ENCODE measurements at places on chromosomes 2 and 18. TPM values are rescaled to one million over a fixed set of nuclear protein-coding genes. Genes with fewer than 3 reads are reported as not detected.
A peak's percentile ranks its signal among the peaks of the same experiment; 100 is the strongest.

DNA sequence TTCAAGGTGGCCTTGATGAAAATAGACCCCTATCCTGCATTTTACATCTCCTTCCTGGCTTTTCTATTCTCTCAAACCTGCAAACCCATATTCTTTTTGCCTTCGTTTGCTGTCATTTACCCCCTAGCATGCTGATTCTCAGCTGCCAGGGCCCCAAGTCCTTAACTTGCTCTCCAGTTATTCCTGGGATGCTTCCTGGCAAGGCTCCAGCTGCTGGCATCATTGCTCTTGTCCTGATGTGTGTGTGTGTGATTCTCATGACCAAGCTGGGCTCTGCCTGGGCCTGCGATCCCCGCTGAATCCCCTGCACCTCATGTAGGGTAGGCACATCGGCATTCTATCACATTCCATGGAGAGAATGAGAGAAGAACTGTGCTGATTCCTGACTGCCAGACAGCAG, 11.9 kb downstream of the NPAS2 start:
- DNase-seq, result peak; percentile 65

DNA sequence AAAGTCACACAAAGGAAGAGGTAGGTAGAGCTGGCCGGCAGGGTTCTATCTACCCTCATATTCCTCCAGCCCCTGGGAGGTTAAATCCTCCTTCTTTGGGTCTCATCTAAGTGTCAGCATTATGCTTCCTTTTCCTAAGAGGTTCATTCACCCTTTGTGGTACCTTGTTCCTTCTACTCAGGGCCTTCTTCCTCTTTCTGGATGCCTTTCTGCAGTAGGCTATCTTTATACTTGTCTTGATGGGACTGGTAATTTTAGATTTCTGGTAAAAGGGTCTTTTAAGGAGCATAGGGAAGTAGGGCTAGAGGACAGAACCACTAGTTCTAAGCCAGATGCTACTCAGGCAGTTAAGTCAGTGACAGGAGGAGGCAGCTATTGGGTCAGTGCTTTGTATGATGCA, 13.7 kb upstream of the TNP1 start:
- no peak for DNase-seq

- DNase-seq, result no peak
Observed at GRCh38 chr2:25587361-25587760, 86.0 kb downstream of the DTNB start.

DNA sequence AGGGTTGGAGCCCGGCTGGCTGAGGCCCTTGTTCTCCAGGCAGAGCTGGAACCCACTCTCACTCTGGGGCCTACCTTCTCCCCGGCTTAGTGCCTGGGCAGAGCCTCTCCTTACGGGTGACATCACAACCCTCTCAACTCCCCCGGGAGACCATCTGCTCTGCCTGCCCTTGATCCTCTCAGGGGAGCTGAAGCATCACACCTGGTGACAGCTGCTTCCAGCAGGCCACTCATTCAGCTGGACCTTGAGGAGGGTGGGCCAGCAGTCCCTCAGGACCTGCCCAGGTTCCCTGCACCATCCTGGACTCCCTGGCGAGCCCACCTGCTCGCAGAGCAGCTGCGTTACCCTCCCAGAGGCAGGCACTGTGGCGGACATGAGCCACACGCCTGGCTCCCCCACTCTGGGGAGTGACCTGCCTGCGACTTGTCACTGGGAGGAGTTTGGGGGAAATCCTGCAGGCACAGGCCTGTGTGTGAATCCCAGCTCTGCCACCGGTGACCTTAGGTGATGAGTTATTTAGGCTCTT, 13.1 kb downstream of the HS6ST1 start:
- no peak for DNase-seq

- DNase-seq, result no peak
Observed at GRCh38 chr18:80135136-80135535, 26.1 kb downstream of the ADNP2 start.

DNA sequence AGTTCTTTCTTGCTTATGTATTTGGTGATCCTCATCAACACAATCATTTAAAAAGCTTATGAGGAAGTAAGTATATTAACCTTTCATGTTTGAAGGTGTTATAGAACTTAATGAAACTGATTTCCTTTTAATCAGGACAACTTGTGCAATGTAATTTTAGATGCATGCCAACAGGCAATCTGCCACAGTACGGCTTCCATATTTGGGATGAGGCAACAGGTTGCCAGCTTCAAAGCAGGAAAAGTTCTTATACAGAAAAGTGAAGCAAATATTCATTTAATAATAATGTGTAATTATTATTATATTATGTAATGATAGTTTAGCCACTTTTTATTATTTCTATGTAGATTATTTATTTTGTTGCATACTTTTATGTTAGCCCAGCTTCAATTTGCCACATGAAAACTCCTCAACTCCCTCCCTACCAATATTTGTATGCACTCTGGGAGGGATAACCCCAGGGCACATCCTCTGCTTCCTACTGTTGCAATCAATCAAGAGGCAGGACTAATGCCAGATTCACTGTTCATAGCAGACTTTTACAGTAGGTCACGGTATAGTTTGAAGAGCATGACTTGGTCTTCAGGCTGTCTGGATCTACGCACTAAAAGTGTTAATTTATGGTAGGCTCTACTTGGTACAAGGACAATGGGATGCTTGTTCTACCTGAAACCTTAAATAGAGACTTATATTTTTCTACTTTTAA, 277.2 kb downstream of the AGPS start:
- DNase-seq, result no peak

GRCh38 chr2:219759801-219760200, 132.4 kb downstream of the SLC4A3 start:
- DNase-seq, result no peak

DNA sequence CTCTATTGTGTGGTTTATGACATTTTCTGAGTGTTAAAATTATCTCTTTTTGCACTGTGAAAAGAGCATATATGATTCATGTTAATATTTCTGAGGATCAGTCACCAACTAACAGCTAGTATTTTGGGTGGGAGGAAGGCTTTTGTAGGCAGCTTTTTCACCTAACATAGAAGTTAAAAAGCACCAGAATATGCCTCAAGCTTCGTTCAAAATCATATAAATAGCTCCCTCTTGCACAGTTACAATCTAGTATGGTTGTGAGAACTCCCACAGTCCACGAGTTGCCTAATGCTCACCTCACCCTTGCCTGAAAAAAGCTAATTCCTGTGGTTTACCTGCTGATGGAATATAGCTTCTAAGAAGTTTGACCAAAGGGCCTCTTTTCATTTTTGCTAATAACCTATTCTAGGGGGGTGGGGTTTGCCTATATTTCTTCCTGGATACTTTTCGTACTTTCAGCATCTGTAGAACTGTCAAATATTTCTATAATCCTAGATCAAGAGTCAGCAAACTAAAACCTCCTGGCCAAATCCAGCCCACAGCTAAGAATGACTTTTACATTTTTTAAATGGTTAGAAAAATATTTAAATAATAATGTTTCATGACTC, 167.1 kb upstream of the FOSL2 start:
- no peak for DNase-seq

The MGAT4A gene
- 24.9 TPM for total RNA-seq

DNA sequence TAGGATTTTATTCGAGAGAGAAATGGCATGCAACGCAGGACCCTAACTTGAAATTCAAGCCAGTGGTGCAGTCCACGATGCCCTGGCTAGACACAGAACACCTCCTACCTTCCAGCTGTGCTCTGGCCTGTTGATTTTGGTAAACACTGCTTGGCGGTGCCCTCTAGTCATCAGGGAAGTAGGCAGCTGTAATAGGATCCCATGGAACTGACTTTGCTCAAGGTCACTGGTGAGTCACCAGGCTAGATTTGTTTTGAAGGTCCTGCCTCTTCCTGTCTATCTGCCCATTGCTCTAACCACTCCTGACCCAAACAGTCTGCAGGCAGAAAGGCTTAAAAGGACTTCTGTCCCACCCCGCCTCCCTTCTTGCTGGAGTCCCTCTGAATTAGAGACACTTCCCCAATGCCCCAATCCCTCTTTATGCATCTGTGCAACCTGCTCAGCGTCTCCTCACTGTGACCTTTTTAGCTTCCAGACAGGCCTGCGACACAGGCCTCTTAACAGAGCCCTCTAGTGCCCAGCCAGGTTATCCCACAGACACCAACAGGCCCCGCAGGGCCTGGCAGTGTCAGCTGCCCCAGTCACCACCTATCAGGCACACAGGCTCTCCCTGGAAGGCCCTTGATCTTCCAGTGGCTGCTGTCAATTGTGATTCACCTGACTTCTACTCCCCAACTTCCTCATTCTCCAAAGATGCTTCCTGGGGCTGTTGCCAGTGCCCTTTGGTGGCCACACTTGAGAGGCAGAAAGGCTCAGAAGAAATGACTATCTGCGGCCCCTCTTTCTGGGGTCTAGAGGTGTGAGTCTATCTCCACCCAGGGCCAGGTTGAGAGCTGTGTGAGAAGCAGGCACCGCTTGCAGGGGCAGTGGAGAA, 5.2 kb downstream of the TMEM127 start:
- DNase-seq, result peak; percentile 45

- no peak for DNase-seq
Observed at GRCh38 chr2:145596416-145596815, 1076.5 kb upstream of the ZEB2 start.

GRCh38 chr2:215705771-215706361, 270.0 kb upstream of the FN1 start:
- DNase-seq, result no peak

The SLC40A1 gene
- 82.1 TPM for total RNA-seq

DNA sequence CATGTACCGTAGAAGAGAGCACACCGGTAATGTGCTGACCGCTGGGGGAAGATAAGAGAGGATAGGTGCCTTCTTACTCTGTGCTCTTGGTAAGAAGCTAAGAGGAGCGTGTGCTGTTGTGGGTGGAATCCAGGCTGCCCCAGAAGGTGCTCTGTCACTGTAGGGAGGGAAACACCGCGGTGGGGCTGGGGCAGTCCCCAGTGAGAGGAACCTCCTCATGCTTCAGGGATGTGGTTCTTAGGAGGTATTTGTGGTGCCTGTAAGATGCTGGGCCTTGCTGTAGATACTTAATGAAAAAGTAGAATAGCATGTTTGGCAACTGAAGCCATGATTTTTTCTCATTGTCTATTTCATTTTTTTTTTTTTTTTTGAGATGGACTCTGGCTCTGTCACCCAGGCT, 1.1 kb downstream of the COLEC11 start:
- DNase-seq, result no peak

GRCh38 chr2:167411367-167411766, 523.1 kb downstream of the XIRP2 start:
- no peak for DNase-seq

DNA sequence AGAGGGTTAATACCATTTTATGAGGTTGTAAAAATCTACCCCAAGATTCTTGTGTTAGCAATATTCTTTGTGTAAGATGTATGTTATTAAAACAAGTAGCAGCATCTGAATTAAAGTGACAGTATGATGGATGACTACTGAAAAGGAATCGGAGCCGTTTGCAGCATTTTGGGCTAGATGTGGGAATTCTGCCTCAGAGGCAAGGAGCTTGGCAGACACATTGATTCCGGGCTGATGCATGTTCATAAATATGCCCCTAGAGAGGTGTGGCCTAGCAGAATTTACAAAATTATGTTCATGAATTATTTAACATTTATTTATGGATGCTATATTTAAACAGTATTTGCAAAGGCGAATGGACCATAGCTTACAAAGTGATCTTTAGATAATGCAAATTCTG, 389.0 kb upstream of the ETAA1 start:
- DNase-seq, result no peak

The TFCP2L1 gene
- total RNA-seq, result 0.88 TPM

GRCh38 chr2:160353166-160353565, 140.4 kb downstream of the RBMS1 start:
- no peak for DNase-seq

DNA sequence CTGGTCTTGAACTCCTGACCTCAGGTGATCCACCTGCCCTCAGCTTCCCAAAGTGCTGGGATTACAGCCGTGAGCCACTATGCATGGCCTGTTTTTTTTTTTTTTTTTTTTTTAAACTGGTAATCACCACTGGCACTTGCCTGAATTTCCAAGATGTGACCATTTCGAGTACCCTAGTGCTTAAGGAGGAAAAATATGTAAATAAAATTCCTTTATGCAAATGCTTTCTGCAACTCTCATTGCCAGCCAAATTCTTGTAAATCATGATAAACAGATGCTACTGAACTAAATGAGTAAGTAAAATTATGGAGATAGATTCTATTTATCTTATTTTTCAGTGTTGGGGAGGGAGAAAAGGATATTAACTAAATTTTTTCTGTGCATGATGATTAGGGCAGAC, 18.6 kb downstream of the CDCA7 start:
- no peak for DNase-seq

DNA sequence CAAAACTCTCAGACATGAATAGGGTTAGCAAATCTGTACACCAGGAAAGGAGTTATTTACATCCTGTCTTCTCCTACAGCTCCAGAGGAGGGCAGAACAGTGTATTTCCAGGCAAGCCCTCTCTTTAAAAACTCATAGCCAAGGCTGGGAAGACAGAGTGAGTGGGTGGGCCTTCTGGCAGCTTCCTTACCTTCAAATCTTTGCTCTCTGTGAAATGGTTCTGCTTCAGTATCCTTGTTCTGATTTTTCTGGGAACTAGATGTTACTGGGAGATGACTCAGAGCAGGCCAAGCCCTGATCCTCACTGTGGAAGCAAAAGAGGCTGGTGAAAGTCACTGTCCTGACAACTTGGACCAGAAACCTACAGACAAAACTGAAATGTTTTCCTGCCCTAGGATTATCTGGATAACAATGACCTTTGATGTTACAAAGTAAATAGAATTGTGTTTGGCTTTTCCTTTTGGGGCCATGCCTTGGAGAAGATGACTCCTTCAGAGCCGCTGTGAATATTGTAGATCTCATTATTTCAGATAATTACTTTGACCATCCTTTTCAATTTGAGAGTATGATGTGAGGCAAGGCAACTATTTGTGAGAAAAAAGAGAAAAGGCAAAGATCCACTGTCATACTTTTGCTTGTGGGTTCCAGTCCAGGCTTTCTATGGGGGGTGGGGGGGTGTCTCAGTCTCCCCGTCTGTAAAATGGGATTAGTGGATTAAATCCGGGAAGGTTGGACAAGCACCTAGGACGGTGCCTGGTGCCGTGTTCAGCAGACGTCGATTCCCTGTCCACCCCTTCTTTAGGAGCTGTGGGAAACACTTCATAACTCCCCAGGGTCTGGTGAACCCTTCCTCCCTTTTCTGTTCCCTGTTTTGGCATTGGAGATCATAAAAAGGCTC, 644 bp upstream of the QPCT start:
- DNase-seq, result no peak

The TXNL1 gene
- 91.2 TPM for total RNA-seq

DNA sequence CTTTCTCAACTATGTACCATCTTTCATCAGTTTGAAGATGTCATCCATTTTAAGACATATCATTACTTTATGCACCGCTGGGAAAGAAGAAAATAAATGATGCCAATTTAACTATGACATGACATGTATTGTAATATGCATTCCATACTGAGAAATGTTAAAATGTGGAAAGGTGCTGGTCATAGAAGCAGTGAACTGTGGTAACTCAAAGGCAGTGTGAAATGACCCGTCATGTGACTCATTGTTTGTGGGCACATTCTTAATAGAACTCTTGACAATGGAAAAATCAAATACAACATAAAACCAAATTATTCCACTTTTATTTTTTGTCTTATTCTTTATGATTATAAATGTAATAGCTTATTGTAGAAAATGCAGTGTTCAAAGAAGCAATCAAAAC, 455.0 kb upstream of the ST6GAL2 start:
- no peak for DNase-seq
